ENCODE measurements at places on chromosomes 13 and 19.
A peak's percentile ranks its signal among the peaks of the same experiment; 100 is the strongest.

DNA sequence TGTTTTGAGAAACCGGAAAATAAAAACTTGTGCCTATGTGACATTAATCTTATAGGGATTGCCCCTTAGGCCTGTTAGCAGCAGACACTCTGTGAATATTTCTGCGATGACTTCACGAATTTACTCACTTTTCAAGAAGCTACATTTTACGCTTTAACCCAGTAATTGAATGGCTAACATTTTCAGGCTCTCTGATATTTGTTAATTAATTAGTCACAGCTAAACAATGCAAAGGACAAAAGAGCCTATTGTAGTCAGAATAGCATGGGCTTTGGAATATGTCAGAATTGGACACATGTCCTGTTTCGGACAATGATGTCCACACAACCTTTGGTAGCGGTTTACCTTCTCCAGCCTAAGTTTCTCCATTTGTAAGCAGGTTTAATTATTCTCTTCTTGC is 506.6 kb downstream of the EFNB2 start:
- DNase-seq, result no peak

DNA sequence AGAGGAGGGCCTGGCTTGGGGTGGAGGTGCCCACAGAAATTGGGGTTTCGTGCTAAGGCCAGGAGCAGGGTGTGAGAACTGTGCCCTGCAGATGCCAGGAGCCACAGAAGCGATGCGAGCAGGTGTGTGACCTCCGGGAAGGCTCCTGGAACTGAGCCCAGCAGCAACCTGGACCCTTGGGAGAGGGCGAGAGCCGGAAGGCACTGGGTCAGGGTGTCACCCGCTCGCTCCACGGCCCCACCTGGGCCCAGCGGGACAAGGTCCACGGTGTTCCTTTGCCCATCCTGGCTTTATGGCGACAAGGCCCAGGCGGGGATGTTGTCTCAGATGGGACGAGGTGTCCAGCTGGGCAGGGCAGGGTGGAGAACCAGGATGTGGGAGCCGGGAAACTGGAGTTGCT is 4.2 kb downstream of the MISP start:
- no peak for DNase-seq

- DNase-seq, result no peak
Observed at GRCh38 chr13:77079902-77080413, 53.0 kb upstream of the FBXL3 start.

DNA sequence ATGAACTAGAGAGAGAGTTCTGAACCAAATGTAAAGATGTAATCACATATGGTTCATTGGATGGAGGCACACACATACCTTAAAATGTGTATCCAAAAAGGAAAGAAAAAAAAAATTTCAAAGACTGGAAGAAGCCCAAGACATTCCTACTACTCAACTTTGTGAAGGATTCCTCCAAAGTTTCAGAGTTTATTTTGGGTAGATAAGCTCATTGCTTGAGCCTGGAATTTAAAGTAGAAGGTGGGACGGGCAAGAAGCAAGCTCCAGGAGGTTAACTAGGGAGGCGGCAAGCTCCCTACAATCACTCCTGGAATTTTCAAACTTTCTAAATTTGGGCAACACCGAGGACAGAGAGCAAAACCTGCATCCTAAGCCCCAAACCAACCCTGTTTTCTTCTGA is 1.9 kb downstream of the TSHZ3 start:
- no peak for DNase-seq

DNA sequence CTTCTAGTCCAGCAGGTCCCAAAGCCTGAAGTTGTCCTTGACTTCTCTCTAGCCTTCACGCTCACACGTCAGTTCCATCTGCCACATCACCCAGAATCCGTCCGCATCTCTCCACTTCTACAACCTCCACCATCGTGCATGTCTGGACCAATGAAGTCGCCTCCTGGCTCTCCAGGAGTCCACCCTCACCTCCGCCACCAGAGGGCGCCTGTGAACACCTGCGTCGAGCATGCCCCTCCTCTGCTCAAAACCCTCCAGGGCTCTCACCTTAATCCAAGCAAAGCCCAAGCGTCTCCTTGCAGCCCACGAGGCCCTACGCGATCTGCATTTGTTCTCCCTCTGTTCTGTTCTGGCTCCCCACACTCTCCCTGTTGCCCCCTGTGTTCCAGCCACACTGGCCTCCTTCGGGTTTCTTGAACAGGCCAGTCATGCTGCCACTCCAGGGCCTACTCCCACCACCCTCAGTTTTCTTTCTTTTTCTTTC is 3.7 kb downstream of the USHBP1 start:
- peak; percentile 63 for DNase-seq

- DNase-seq, result no peak
Observed at GRCh38 chr13:29886446-29886845, 36.0 kb upstream of the UBL3 start.

DNA sequence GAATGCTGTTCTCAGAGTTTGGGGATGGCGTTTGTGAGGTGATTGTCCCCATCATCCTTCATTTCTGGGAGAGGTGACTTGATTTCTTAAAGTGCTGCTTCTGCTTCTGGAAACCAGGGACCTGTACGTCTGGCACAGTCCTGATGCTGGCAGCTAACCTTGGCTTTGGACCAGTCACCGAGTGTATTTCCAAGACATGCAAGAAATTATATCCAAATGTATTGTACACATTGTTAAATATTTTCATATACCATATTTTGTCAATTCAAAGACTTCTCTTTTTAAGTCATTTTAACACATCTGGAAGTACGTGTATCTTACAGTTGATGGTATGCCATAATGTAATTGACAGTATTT is 97.4 kb downstream of the ARHGEF7 start:
- DNase-seq, result no peak

DNA sequence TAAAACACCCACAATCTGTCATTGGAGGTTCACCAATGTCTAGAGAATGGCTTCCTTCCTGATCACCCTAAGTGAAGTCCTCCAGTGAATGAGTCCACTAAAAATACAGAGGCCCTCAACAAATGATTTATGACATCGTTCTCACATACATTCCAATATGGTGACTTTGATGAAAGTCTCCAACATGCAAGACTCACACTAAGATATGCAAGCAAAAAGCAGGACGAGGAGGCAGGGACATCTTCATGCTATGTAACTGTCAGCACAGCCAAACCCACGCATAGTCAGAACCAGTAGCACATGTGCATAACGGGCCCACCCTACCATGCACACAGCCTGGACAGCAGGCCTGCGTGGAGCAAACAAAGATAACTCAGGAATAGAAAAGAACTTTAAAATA is 16.6 kb upstream of the LSM14A start:
- DNase-seq, result no peak

- DNase-seq, result peak; percentile 69
Observed at GRCh38 chr13:114174529-114174961, 4.5 kb upstream of the CFAP97D2 start.

- peak; percentile 79 for DNase-seq
Observed at GRCh38 chr19:3434630-3435553, 45.4 kb downstream of the SMIM24 start.

GRCh38 chr19:11457115-11457514 is 21.7 kb downstream of the PRKCSH start:
- no peak for DNase-seq

GRCh38 chr13:50326811-50327210 is 311.6 kb downstream of the KCNRG start:
- no peak for DNase-seq

DNA sequence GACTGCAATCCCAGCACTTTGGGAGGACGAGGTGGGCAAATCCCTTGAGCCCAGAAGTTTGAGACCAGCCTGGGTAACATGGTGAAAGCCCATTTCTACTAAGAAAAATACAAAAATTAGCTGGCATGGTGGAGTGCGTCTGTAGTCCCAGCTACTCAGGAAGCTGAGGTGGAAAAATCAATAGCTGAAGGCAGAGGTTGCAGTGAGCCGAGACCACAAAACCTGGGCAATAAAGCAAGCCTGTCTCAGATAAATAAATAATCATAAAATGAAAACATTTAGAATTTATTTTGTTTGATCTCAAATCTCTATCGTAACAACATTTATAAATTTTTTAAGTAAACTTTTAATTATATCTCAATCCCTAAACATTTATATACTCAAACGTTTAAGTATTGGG is 36.6 kb downstream of the USP12 start:
- no peak for DNase-seq

GRCh38 chr19:2276429-2276986 is 5.5 kb downstream of the PEAK3 start:
- DNase-seq, result no peak

All from GF-D8 (cell line).